Ovary (tissue), 10 donors: ENCODE measurements at places on chromosomes 5 and 9. TPM values are rescaled to one million over a fixed set of nuclear protein-coding genes. Genes with fewer than 3 reads are reported as not detected.
A peak's percentile ranks its signal among the peaks of the same experiment; 100 is the strongest.

GRCh38 chr5:72519111-72519510, 11.9 kb upstream of the ZNF366 start:
- DNase-seq: no peak

DNA sequence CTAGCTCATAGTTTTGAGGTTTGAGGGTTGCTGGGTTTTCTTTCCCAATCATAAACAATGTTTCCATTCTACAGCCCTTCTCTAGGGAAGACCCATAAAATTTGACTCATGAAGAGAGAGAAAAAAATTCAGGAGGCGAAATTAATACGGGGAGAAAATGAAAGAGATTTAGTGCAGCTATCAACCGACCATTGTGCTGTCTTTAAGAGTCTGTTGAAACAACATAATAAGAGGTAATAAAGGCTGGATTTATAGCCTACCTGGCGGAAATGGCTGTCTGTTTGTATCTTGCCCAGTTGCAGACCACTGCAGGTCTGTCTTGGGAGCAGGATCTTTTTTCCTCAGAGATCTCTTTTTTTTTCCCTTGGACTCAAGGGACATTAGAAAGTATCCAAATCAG, 66.9 kb downstream of the TLR4 start:
- no peak for DNase-seq

DIPK1B gene
- total RNA-seq: 13.1 TPM

COL5A1 gene
- 30.8 TPM for total RNA-seq

- DNase-seq: no peak
Observed at GRCh38 chr5:142320430-142320738, 4.4 kb downstream of the SPRY4 start.

DNA sequence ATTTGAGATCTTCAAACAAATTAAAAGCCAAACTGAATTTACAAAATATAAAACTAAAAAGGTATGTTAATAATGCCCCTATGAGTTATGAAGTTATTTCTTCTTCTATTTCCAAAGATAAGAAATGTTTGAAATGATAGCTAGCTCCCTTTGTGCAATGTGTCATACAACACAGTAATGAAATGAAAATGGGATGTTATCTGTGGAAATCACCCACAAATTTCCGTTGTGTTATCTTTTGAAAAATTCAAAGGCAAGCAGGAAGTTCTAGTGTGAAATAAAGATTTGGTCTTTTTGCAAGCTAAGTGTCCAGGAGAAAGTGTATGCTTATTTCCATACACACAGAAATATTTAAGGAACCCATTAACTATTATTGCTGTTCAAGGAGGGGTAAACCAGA, 375.3 kb upstream of the PRR16 start:
- no peak for DNase-seq

DNA sequence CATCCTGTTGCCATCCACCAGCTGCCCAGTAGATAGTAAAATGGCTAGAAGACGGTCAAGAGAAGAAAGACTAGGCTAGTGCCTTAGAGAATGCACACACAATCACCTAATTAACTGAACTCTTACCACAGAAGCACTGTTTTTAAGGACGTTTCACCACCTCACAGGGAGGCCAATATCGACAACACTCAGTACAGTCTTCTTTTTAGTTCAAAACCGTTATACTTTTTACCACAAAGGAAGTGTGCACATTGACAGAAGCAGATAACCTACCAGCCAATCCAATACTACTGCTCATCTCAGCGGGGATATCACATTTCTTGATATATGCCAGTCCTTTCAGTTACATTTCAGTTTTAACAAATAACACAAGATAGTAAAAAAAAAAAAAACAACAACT, 122.3 kb downstream of the GNAQ start:
- DNase-seq: no peak

DNA sequence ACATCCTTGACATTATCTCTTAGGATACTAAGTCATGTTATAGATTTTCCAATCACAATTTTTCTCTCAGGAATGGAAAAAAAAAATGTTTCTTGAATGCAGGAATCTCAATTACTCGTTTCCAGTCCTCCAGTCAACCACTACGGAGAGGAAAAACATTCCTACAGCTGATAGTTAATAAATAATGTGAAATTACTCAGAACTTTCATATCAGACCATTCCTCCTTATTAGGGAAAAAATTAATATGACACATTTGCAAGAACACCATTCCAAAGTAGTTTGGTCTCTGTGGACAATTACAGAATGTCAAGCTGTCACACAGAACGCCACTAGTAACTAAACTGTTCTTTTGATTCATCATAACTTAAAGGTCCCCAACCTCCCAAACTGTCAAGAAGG, 31.5 kb downstream of the MED27 start:
- no peak for DNase-seq

DNA sequence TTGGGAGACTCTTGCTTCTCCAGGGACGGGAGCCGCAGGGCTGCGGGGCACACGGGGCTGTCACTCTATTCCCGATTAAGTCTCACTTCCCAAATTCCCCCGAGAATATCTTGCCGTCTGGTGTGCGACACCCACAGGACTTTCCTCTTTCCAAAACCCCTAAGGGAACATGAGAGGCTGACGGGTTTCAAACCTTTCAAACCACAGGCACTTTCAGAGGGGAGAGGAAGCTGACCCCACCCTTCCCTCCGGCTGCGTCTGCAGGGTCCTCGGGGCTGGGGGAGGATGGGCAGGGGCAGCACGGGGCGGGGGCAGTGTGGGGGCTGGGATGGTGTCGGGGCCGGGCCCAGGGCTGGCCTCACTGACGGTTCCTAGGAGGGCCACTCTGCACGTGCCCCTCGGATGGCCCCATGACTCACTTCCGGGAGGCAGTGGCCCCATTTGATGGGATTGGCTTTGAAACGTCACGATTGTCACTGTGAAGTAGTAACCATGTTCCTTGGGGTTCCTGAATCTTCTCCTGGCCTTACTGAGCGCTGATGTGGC, 38.2 kb downstream of the SLC9A3 start:
- no peak for DNase-seq

- no peak for DNase-seq
Observed at GRCh38 chr9:107755246-107755645, 265.7 kb upstream of the KLF4 start.

- DNase-seq: no peak
Observed at GRCh38 chr5:32443145-32443540, 1.4 kb downstream of the ZFR start.

DNA sequence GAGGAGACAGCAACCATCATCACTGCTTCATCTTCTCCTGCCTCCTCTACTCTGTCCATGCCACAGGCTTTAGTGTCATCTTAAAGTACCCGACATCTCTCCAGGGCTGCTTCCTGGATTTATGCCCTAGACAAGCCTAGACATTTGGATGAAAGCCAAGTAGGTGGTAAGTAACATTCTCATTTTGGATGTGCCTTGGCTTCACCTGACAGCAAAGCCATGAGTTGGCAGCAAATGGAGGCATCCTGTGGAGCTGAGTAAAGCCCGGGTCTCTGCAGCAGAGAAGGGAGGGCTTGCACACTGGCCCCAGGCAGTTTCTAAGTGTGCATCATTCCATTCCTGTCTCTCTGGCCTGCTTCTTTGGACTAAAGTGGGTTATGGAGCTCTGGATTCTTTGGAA, 299.1 kb downstream of the DMAC1 start:
- no peak for DNase-seq

- DNase-seq: no peak
Observed at GRCh38 chr9:111300140-111300735, 29.8 kb downstream of the OR2K2 start.

- DNase-seq: peak; percentile 37
Observed at GRCh38 chr9:114287001-114287762, 35.7 kb upstream of the ORM1 start.

GRCh38 chr9:137350696-137351584, 48.9 kb upstream of the NRARP start:
- DNase-seq: no peak

C5orf63 gene
- total RNA-seq: 4.4 TPM

DNA sequence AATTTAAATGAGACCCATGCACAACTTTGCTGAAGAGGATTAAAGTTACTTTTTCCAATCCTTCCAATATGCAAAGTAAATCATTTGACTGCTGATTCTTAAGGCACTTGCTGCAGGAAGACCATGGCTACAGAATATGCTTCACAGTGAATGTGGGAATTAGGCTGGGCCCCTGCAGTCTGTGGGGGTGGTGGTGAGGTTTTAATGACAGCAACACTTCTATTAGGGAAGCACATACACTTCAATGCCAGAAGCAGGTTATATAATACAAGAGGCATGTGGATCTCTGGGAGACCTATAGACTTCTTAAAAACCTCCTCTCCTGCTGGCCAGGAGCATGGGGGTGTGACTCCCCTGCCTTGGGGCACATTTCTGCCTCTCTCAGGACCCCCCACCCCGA, 124.5 kb upstream of the KLF9 start:
- no peak for DNase-seq

DNA sequence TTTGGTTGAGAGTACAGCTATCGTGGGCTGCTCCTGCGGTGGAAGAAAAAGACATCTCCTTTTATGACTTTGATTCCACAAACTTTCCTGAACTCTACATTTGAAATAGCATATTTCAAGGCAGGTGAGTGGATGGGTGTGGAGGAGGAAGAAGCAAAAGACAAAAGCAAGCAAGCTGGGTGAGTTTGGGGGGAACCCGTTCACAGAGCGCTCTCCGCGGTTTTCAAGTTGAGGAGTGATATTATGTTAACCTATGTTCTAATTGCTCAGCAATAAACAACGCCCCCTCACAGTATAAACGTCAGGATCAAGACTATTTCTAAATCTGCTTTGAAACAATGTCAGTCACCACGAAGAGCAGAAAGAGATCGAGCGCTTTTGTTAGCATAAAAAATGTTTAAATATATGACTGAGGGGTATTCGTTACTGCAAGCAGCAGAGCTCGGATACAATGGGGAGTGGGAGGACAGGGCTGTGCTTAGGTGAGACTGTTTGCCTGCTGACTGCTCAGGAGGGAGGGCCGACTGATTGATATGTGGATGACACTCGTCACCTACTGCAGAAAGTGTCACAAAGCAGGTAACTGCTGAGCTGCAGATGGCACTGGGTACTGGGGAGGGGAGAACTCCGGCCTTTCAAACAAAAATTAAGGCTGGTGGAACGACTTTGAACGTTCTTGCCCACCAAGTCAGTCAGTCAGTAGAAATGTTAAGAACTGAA, 236.5 kb downstream of the DRD1 start:
- DNase-seq: no peak

OTP gene
- total RNA-seq: not detected

DNA sequence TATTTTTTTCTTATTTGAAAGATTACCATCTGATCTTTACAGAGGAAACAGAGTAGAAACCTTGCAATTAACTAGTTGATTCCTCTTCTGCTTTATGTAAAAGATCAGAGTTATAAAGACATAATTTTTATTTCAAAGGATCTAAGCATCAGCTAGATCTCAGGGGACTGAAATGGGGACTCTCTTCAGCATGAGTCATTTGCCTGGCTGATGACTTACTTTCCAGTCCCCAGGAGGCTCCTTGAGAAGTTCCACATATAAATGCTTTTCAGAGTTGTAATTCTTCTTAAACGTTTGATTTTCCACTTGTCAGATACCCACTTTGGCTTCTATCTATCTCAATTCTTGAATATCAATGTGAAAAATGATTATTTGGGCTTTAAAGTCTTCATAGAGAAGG, 389.4 kb downstream of the RAB3C start:
- no peak for DNase-seq

DNA sequence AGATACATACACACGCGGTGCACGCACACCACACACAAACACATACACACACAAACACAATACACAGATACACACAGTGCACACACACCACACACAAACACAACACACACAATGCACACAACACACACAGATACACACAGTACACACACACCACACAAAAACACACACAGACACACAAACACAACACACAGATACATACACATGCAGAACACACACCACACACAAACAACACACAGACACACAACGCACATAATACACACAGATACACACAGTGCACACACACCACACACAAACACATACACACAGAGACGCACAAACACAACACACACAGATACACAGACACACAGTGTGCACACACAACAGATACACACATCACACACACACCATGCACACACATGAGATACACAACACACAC, 5.9 kb upstream of the CCDC187 start:
- no peak for DNase-seq

DNA sequence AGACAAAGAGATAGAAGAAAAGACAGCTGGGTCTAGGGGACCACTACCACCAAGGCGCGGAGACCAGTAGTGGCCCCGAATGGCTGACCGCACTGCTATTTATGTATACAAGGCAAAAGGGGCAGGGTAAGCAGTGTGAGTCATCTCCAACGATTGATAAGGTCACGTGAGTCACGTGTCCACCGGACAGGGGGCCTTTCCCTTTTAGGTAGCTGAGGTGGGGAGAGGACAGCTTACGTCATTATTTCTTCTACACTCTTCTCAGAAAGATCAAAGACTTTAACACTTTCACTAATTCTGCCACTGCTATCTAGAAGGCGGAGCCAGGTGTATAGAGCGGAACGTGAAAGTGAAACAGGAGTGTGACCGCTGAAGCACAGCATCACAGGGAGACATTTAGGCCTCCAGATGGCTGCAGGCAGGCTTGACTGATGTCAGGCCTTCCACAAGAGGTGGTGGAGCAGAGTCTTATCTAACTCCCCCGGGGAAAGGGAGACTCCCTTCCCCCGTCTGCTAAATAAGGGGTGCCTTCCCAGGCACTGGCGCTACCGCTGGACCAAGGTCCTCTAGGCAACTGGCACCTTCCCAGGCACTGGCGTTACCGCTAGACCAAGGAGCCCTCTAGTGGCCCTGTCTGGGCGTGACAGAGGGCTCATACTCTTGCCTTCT, 6.1 kb upstream of the PRR16 start:
- DNase-seq: peak; percentile 80

DNA sequence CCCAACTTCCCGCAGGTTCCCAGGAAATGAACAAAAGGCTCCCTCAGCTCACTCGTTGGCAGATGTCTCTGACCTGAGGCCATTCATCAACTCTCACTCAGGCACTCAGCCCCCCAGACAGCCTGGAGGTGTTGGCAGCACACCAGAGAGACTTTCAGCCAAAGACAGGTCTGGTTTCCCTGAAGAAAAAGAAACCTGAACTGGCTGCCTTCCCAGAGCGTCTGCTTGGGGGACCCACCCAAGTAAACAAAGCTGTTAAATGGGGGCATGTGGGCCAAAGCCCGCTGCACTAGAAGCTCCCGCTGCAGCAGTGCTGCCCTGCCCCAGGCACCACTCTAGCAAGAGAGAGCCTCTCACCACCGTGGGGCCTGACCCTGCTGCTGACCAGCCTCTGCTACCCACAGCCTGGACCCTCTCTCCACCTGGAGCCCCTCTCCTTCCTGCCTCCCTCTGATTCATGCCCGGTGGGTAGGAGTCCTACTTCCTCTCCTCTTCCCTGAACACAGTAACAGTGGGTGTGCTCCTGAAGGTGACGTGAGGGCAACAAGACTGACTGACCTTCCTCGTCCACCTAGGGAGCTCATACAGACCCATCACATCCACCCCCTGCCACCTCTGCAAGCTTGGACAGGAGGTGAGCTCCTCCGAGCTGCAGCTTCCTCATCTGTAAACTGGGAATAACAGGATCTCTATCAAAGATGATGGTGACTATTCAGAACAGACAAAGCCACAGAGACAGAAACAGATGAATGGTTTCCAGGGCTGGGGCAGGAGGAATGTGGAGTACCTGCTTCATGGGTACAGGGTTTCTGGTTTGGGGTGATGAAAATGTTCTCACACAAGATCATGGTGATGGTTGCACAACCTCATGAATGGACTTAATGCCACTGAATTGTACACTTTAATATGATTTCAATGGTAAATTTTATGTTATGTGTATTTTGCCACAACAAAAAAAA, 31.0 kb upstream of the GABRP start:
- no peak for DNase-seq

- no peak for DNase-seq
Observed at GRCh38 chr5:133440467-133441115, 171.8 kb downstream of the FSTL4 start.

- DNase-seq: no peak
Observed at GRCh38 chr9:134361426-134361825, 35.2 kb downstream of the RXRA start.
